ENCODE measurements at places on chromosomes 7 and 10. TPM values are rescaled to one million over a fixed set of nuclear protein-coding genes. Genes with fewer than 3 reads are reported as not detected.

CPN1 gene
- total RNA-seq = not detected

LOXL4 gene
- total RNA-seq = not detected

CYP2E1 gene
- 0.79 TPM for total RNA-seq

LLCFC1 gene
- not detected for total RNA-seq

LRIT1 gene
- not detected for total RNA-seq

GPNMB gene
- not detected for total RNA-seq

SLC29A4 gene
- total RNA-seq = 0.25 TPM

TMEM26 gene
- total RNA-seq = not detected

SPDYE16 gene
- 0.30 TPM for total RNA-seq

C10orf62 gene
- not detected for total RNA-seq

NCF1 gene
- 2.6 TPM for total RNA-seq

MBL2 gene
- not detected for total RNA-seq

PTF1A gene
- not detected for total RNA-seq

DNA sequence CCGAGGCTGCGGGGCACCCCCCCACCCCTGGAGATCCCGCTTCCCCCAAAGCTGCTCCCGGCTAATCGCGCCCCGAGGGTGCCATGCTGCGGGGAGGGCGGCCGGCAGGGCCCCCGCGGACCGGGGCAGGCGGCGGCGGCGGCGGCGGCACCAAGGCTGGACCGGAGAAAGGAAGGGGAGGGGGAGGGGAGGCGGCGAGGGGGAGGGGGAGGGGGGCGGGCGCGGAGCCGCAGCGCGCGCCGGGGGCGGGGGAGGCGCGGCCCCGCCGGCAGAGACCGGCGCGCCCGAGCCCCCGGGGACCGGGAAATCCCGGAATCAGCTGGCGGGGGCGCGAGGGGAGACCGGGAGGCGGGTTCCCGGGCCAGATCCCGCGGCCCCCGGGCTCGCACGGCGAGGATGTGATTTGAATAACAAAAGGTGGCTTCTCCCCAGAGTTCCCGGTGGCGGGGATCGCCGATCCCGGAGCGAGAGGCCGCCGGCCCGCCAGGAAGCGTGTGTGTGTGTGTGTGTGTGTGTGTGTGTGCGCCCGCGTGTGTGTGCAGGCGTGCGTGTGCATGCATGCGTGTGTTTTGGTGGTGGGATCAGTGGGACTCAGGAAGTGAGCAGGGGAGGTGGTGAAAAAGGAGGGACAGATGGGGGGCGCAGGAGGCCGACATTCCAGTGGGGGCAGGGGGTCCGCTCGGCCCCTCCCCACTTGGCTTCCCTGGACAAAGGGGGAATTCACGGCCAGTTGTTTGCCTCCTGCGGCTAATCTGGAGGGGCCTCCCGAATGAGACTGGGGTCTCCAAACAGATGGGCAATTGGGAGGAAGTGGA, 99.5 kb downstream of the HIP1 start:
- DNase-seq = peak; percentile 38
- no peak overlapping the region for H3K27ac ChIP-seq
- H3K4me1 ChIP-seq = peaks cover 10% of the 10 kb centered on the region
- peak overlapping the region; percentile 76 for H3K4me3 ChIP-seq

DNA sequence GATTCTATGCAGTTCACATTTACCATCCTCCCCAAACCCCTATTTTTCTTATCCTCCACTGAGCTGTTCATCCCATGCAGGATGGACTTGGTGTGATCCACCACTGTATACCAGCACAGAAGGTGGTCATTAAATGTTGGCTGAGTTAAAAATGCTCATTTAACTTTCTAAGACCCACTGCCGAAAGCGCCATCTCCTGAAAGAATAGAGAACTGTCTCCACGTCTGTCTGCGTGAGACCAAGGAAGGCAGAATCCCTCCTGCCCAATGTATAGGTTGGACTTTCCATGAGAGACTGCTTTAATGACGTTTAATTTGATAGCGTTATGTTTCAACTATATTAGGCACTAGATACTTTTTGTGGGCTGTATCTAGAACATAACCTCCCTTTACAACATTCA, 124.3 kb downstream of the GPAM start:
- DNase-seq = no peak
- H3K27ac ChIP-seq = no peak overlapping the region
- no peaks in the 10 kb centered on the region for H3K27me3 ChIP-seq
- no peaks in the 10 kb centered on the region for H3K4me1 ChIP-seq
- H3K4me3 ChIP-seq = no peak overlapping the region

- peaks cover 14% of the 10 kb centered on the region for H3K27me3 ChIP-seq
- no peaks in the 10 kb centered on the region for H3K36me3 ChIP-seq
- no peaks in the 10 kb centered on the region for H3K4me1 ChIP-seq
- no peak overlapping the region for H3K4me3 ChIP-seq
- no peak overlapping the region for H3K27ac ChIP-seq
These were observed 220.5 kb downstream of the CCSER2 start for GRCh38 chr10:84548869-84549268.

GRCh38 chr7:82172017-82172416, 271.6 kb downstream of the CACNA2D1 start:
- H3K27ac ChIP-seq = no peak overlapping the region
- no peak for DNase-seq
- no peak overlapping the region for H3K4me3 ChIP-seq
- no peaks in the 10 kb centered on the region for H3K36me3 ChIP-seq

DNA sequence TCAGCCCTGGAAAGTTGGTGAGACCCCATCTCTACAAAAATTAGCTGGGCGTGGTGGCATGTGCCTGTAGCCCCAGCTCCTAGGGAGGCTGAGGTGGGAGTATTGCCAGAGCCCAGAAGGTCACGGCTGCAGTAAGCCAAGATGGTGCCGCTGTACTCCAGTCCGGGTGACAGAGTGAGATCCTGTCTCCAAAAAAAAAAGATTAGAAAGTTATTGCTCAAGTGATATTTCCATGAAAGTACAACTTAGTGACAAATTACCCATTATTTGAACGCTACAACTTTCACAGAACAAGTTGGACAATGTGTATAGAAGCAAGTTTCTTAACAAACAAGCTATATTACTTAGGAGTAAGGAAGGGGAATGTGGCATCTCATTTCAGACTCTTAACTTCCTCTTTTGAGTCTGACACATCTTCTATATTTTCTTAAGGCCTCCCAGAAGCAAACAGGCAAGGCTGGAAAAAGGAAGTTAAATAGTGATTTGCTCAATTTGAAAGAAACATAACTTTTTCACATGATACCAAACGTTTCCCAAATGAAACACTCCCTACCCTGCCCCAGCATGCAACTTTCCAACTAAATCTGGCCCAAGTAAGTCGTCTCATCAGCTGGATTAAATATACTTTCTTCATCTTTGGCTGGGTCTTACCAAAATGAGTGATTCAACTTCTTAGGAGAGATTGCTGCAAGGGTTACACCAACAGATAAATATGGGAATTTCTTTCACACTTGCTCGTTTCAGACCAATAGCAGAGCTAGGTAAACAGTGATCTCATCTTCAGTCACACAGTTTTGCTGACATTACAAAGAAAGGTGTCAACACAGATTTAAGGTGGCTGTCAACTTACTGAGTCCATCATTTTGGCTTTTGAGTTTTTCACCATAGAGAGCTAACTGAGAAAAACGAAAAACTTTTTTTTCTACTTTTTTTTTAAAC, 66.3 kb upstream of the KLF6 start:
- H3K36me3 ChIP-seq = no peaks in the 10 kb centered on the region
- DNase-seq = no peak
- H3K4me3 ChIP-seq = no peak overlapping the region
- H3K4me1 ChIP-seq = peaks cover 33% of the 10 kb centered on the region

DNA sequence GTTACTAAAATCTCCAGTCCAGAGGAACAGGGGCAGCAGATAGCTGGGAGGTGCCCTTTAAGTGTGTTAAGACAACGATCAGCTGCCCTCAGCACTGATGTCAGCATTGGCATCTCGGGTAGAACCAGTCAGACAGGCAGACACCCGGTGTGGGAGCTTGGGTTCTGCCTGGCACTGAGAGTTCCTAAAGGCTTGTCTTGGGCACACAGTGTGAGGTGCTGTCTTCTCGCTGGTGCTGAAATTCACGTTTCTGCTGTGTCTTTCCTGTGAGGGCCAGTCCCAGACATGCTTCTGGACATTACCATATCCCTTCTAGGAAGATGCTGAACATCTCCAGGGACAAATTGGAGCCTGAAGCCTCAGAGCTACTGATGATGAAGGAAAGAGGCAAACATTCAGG, 156.2 kb downstream of the DNAJB6 start:
- no peak for DNase-seq
- peak overlapping the region; percentile 42 for H3K27ac ChIP-seq
- H3K36me3 ChIP-seq = peaks cover 30% of the 10 kb centered on the region
- no peak overlapping the region for H3K4me3 ChIP-seq
- H3K4me1 ChIP-seq = peaks cover 50% of the 10 kb centered on the region

- no peak for DNase-seq
- H3K36me3 ChIP-seq = no peaks in the 10 kb centered on the region
- no peaks in the 10 kb centered on the region for H3K4me1 ChIP-seq
- peaks cover 10% of the 10 kb centered on the region for H3K27me3 ChIP-seq
- H3K27ac ChIP-seq = no peak overlapping the region
- no peak overlapping the region for H3K4me3 ChIP-seq
These were observed 43.9 kb upstream of the EEPD1 start for GRCh38 chr7:36109013-36109627.

GRCh38 chr10:95333997-95334804, 43.4 kb upstream of the PDLIM1 start:
- H3K27ac ChIP-seq = no peak overlapping the region
- peaks cover 5% of the 10 kb centered on the region for H3K27me3 ChIP-seq
- H3K4me3 ChIP-seq = no peak overlapping the region
- no peaks in the 10 kb centered on the region for H3K4me1 ChIP-seq
- no peaks in the 10 kb centered on the region for H3K36me3 ChIP-seq

DNA sequence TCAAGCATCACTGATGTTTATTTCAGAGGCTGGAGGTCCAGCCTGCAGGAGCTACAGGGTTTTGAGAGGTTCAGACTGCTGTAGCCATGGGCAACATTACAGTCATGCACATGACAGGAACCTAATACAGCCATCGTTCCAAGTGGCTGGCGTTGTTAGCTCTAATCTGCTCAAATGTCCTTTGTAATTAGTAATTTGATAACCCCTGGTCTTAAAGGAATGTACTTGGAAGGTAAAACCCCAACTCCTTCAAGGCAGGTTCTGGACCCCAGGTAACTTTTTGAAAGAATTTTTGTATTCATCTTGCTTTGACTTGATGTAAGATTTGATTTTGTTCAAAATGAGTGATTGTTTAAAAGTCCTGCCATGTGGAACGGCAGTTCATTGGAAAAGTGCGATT, 34.7 kb upstream of the FOXI2 start:
- no peaks in the 10 kb centered on the region for H3K36me3 ChIP-seq
- no peaks in the 10 kb centered on the region for H3K4me1 ChIP-seq
- H3K27me3 ChIP-seq = no peaks in the 10 kb centered on the region
- no peak overlapping the region for H3K4me3 ChIP-seq

- H3K27ac ChIP-seq = peak overlapping the region; percentile 41
- peaks cover 6% of the 10 kb centered on the region for H3K36me3 ChIP-seq
These were observed 2.4 kb downstream of the GPR158 start for GRCh38 chr10:25177093-25177753.

- H3K4me3 ChIP-seq = no peak overlapping the region
- no peaks in the 10 kb centered on the region for H3K4me1 ChIP-seq
- no peak overlapping the region for H3K27ac ChIP-seq
These were observed 12.9 kb downstream of the ATP5MF start for GRCh38 chr7:99453105-99453504.

- H3K4me3 ChIP-seq = no peak overlapping the region
- peaks cover 11% of the 10 kb centered on the region for H3K27me3 ChIP-seq
- H3K27ac ChIP-seq = no peak overlapping the region
- DNase-seq = no peak
- no peaks in the 10 kb centered on the region for H3K36me3 ChIP-seq
- H3K4me1 ChIP-seq = no peaks in the 10 kb centered on the region
These were observed 12.1 kb upstream of the LAMB1 start for GRCh38 chr7:108014747-108015682.

DNA sequence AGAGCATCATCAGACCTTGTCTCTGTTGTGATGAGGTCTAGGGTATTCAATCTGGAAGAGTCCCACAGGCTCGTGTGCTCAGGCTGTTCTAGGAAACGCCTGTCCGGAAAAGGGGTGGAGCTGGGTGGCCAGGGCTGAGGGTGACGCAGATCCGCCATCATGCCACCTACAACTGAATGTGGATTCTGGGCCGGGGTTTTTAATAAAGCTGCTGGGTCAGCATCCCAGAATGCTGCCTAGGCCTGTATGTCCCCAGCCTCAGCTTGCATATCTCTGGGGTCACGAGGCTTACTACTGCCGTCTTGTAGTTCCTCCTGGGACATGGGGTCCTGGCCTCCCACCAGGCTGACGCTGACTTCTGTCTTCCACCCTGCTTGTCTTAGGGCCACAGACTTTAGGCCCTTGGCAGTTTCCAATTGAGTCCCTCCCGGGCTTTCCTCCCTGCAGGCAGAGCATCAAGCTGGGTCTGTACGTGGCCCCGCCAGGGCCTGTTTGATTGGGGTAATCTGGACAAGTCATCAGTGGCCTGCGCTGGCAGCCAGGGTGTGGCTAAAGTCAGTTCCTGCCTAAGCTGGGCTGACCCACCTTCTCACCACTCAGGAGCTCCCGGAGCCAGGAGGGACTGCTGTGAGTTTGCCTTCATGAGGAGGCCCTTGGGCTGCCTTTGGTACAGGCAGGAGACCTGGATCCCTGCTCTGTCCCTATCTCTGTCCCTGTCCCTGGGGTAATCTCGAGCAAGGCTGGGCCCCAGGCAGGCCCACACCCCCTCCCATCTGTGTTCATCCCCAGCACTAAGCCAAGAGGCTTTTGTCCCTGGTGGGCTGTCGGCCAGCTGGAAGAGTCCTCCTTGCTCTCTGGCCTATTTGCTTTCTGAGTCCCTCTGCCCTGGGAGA, 79.9 kb downstream of the ZMIZ1 start:
- H3K36me3 ChIP-seq = peaks cover 3% of the 10 kb centered on the region
- H3K27ac ChIP-seq = peak overlapping the region; percentile 89
- H3K4me1 ChIP-seq = peaks cover 72% of the 10 kb centered on the region
- H3K4me3 ChIP-seq = no peak overlapping the region
- no peak for DNase-seq
- H3K27me3 ChIP-seq = no peaks in the 10 kb centered on the region

GRCh38 chr7:80593869-80594586, 44.4 kb upstream of the CD36 start:
- no peak overlapping the region for H3K27ac ChIP-seq
- H3K36me3 ChIP-seq = no peaks in the 10 kb centered on the region

- no peak overlapping the region for H3K27ac ChIP-seq
- no peaks in the 10 kb centered on the region for H3K36me3 ChIP-seq
- no peaks in the 10 kb centered on the region for H3K4me1 ChIP-seq
- no peak overlapping the region for H3K4me3 ChIP-seq
These were observed 325.9 kb upstream of the SMIM30 start for GRCh38 chr7:113444261-113444660.

DNA sequence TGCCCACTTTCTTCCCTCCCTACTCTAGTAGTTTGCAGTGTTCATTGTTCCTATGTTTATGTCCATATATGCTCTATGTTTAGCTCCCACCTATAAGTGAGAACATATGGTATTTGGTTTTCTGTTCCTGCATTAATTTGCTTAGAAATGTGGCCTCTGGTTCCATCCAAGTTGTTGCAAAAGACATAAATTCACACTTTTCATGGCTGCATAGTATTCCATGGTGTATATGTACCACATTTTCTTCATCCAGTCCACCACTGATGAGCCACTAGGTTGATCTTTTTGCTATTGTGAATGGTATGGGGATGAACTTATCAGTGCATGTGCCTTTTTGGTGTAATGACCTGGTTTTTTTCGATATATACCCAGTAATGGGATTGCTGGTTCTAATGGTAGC, 1089.1 kb downstream of the GRM8 start:
- H3K4me3 ChIP-seq = no peak overlapping the region
- H3K27me3 ChIP-seq = no peaks in the 10 kb centered on the region
- no peak for DNase-seq
- no peaks in the 10 kb centered on the region for H3K36me3 ChIP-seq
- no peaks in the 10 kb centered on the region for H3K4me1 ChIP-seq

- H3K4me1 ChIP-seq = peaks cover 30% of the 10 kb centered on the region
- H3K27me3 ChIP-seq = no peaks in the 10 kb centered on the region
- H3K36me3 ChIP-seq = peaks cover 13% of the 10 kb centered on the region
These were observed 90.8 kb downstream of the ZFAND4 start for GRCh38 chr10:45581582-45582385.

Data from activated CD4-positive, alpha-beta T cell treated with anti-CD3 and anti-CD28 coated beads, Interleukin-2, amount 10 ng/mL, durations not matched to agents 7 days and 5 days (primary cell).